ENCODE measurements at places on chromosomes 6 and 20.

- no peak for DNase-seq
These were observed 2.0 kb downstream of the KCNK16 start for GRCh38 chr6:39320363-39320984.

- DNase-seq, result no peak
These were observed 139.9 kb upstream of the LAMP5 start for GRCh38 chr20:9374480-9374879.

GRCh38 chr20:12575352-12576095 is 433.2 kb upstream of the SPTLC3 start:
- no peak for DNase-seq

- DNase-seq, result no peak
These were observed 18.3 kb downstream of the MARCKS start for GRCh38 chr6:113875470-113875869.
